H9 (cell line): ENCODE measurements at places on chromosomes 2 and 18. TPM values are rescaled to one million over a fixed set of nuclear protein-coding genes. Genes with fewer than 3 reads are reported as not detected.

- no peak for DNase-seq
Observed at GRCh38 chr2:66987733-66988132, 409.4 kb upstream of the ETAA1 start.

CTAGE1 gene
- total RNA-seq = not detected in 2 replicates

- DNase-seq = no peak
Observed at GRCh38 chr2:176650104-176650837, 381.0 kb downstream of the MTX2 start.

DNA sequence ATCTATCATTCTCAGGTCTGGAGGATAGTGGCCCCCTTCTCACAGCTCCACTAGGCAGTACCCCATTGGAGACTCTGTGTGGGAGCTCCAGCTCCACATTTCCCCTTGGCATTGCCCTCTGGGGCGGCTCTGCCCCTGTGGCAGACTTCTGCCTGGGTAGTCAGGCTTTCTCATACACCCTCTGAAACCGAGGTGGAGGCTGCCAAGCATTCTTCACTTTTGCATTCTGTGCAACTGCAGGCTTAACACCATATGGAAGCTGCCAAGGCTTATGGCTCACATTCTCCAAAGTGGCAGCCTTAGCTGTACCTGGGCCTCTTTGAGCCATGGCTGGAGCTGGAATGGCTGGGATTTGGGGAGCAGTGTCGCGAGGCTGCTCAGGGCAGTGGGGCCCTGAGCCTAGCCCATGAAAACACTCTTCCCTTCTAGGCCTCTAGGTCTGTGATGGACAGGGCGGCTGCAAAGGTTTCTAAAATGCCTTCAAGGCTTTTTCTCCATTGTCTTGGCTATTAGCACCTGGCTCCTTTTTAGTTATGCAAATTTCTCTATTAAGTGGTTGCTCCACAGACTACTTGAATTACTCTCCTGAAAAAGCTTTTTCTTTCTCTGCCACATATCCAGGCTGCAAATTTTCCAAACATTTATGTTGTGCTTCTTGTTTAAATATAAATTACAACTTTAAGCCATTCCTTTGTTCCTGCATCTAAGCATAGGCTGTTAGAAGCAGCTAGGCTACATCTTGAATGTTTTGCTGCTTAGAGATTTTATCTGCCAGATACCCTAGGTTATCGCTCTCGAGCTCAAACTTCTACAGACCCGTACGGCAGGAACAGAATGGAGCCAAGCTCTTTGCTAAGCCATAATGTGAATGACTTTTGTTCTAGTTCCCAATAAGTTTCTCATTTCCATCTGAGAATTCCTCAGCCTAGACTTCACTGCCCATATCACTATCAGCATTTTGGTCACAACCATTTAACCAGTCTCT, 206.5 kb downstream of the CPS1 start:
- DNase-seq = peak; percentile 68

SLC1A4 gene
- total RNA-seq = 1.1 and 1.9 TPM in 2 replicates

SLC14A1 gene
- total RNA-seq = not detected in 2 replicates

DNA sequence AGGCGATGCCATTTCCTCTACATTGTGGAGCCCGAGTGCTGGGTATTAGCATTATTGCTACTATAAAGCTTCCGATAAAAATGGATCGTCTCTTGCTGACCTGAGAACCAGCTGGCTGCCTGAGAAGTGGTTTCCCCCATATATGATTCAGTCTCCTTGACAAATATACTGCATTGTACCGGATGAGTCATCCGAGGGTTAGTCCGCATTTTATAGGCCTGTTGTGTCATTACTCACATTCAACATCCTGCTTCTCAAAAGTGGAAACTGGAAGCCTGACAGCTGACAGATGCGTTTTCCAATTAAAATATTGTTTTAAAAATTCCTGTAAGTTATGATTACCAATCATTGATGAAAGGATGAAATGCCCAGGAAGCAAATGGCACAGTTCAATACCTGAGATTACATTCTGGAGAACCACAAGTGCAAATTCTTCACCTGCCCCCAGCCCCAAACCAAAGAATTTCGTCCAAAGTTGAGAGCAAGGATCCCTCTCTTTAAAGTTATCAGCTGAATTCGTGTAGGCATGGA, 65.7 kb downstream of the SPRED2 start:
- no peak for DNase-seq

DNA sequence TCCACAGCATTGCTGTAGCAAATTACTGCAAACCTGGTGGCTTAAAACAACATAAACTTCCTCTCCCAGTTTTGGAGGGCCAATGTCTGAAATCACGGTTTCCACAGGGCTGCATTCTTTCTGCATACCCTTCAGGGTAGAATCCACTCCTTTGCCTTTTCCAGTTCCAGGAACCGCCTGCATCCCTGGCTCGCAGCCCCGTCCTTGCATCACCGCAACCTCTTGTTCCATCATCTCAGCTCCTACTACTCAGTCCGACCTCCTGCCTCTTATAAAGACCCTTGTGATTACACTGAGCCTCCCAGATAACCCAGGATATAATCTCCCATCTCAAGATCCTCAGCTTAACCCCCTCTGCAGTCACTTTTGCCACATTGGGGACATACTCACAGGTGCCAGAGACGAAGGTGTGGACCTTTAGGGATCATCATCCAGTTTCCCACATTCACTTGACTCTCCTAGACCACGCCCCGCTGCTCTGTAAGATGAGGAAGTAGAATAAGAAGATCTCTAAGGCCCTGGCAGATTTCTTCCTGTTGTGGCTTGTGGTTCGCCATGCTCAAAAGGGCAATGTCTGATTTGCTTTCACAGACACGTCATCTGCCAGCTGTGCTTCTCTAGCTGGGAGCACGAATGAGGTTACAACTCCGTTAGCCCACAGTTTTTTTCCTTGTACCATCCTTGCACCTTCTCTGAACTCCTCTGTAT, 103.6 kb upstream of the AGAP1 start:
- no peak for DNase-seq

DNA sequence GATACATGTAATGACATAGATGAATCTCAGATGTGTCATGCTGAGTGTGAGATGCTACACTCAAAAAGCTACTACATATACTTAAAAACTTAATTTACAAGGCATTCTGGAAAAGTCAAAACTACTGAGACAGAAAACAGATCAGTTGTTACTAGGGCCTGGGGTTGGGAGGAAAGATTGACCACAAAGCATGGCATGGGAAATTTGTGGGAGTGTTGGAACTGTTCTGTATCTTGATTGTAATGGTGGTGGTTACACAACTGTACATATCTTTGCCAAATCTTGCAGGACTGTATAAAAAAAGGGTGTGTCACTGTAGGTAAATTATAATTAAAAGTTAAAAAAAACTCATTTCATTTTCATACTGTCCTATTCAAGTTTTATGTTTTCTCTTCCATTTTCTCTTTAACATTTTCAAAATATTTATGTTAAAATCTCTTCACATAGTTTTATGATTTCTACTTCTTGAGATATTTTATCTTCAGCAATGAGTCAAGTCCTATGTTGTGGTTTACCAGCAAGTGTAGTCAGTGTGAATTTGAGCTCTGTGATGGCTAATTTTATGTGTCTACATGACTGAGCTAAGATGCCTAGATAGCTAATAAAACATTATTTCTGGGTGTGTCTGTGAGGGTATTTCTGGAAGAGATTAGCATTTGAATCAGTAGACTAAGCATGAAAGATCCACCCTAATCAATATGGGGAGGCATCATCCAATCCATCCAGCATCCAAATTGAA, 58.6 kb upstream of the VRK2 start:
- DNase-seq = no peak

RUFY4 gene
- 0.44 and 0.66 TPM in 2 replicates for total RNA-seq

DNA sequence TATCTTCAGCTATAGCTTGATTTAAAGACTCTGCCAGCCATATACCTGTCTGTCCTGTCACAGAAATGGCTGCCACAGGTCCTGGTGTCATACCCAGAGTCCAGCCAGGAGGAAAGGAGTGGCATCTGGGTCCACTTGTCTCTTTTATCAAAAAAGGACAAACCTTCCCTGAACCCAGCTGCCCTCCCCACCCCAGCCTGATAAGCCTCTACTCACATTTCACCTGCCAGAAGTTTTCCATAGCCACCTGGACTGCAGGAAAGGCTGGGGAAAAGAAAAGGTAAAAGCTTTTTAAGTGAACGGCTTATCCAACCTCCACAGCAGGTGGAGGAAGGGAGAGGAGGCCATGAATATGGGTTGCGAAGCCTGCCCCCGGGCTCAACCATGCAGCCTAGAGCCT, 32.8 kb downstream of the TMEM163 start:
- DNase-seq = no peak

DNA sequence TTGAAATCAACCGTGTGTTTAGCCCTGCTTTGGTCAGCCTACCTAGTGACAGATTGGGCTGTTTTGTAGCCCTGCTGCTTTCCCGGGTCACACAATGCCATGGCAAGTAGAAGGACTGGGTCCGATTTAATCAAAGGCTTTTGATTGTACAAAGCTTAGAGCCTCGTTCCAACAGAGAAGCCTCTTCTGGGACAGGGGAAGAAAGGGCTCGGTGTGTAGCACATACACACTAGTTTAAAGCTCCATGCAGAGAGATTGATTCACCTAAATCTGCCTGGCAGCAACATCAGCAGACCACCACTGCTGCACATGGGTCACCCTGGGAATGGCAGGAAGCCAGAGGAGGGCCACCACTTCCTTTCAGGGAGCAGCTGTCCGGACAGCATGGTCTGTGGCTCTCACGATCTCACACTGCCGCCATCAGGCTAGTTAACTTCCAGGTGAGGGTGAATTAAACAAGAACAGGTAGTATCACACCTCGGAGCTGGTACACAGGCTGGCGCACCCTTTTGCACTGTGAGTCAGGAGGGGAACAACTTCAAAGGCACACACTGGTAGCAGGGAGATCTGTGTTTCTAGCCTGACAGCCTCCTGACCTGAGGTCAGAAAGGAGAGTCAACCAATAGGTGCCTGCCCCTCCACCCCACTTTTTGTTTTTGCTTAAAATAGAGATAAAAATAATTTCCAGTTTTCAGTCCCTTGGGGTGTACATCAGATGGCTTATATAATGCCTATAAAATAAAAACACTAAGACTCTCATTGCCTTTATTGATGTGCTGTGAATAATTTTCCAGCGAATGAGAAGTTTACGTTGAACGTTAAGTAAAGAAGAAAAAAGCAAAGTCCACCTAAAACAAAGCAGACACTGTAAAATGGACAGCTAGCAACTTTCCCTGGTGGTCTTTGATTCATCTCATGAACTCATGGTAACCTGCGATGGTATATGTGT, 108.5 kb downstream of the CDCA7 start:
- peak; percentile 41 for DNase-seq

REEP1 gene
- 0.66 and 1.3 TPM in 2 replicates for total RNA-seq
